EL (cell line): ENCODE measurements at places on chromosomes 11 and 22.

- no peak for DNase-seq
Measured at GRCh38 chr22:22067192-22067591, 84.6 kb upstream of the TOP3B start.

GRCh38 chr22:48783821-48784266 is 1043.8 kb downstream of the BRD1 start:
- DNase-seq, result no peak

DNA sequence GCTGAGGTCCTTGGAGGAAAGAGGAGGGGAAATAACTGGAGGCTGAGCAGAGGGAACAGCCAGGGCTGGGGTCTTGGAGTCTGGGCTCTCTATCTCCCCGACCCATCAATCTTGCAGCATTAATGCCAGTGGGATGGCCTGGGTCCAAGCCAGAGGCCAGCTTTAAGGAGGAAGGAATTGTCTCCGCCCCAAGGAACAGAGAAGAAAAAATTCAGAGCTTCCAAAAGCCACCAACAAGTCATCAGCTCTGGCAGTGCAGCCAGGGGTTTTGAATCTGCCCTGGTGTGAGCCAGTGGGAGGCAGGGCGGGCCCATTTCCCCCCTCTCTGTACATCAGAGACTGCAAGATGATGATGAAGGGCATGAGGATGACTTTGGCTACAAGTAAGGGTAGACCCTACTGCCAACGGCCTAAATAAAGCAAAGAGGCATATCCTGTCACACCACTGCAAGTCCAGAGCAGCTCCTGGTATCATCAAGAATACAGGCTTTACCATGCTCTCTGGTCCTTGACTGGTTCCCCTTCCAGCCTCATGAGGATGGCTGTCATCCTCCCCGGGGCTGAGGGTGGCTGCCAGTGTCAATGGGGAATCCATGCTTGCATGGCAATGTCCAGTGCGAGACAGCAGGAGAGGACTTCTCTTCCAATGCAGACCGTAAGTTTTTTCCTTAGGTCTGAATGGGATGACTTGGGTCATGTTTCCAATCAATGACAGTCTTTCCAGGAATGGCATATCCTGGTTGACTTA is 34.4 kb downstream of the LRRC32 start:
- no peak for DNase-seq

DNA sequence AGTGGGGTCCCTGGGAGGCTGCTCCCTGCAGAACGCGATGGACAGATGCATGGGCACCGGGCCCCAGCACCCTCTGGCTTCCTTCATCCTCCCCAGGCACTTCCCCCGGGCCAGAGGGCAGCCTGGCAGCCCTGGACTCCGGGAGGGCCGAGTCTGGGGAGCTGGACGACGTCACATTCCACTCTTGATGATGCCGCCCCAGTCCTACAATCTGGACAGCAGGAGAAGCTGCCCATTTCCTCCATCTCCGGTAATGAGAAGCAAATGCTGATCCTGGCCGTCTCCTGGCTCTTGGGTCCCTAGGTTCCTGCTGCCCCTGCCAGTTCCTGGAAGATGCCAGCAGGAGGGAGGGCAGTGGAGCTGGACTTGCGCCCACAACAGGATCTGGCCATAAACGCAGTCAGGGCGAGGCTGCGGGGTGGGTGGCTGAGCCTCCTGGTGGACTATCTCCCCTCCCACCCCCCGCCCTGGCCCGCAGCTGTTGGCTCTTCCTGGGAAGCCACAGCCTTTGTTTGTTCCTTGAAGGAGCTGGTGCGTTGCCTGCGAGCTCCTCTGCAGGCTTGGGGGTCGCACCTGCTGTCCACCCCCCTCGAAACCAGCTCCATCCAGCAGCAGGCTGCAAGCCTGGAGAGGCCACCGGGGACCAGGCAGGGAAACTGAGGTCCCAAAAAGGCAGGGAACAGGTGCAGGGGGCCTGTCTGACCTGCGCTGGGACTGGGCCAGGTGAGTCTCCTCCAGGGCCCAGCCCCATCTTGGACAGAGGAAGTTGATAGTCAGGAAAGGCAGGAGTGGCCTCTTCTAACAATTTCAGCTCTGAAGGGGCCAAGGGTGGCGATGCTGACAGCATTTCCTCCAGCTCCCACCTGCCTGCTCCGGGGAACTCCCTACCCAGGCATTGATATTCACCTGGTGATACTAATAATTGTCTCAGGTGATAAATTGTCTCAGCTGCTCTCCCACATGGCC is 17.9 kb upstream of the MUC6 start:
- peak; percentile 52 for DNase-seq

- DNase-seq, result peak; percentile 63
Measured at GRCh38 chr22:43151251-43152002, at the start of gene TSPO. TSPO (plus strand) TSS chr22:43151559; CDS start chr22:43159239, 7,680 bp downstream.

GRCh38 chr11:111539426-111540113 is 950 bp upstream of the LAYN start:
- no peak for DNase-seq
